ENCODE measurements at places on chromosomes 5 and 9. TPM values are rescaled to one million over a fixed set of nuclear protein-coding genes. Genes with fewer than 3 reads are reported as not detected.

DNA sequence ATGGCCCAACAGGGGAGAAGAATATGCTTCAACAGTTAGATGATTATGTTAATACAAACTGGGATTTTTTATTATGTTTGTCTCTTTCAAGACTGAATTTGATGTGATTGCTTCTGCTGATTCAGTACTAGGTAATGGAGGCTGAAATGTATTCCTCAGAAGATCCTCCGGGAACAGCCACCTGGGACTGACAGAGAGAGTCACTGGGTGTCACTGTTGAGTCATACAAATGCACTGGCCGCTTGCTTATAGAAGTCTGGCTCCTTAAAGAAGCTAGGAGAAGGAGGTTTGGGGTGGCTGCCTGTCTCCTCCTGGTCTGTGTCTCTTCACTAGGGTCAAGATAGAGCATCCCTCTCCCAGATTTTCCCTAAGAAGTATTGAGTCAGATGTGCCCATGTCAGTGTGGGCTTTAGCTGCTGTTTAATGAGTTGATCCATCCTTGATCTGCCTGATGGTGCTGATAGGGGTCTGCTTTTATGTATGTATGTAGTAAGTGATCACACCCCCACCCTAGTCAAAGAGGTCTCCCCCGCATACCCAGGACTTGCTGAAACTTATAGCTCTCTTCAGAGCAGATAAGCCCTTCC, 773.4 kb downstream of the BRINP1 start:
- DNase-seq = peak; percentile 48
- H3K27me3 ChIP-seq = no peaks in the 10 kb centered on the region
- no peaks in the 10 kb centered on the region for H3K4me1 ChIP-seq
- H3K36me3 ChIP-seq = no peaks in the 10 kb centered on the region
- no peak overlapping the region for H3K4me3 ChIP-seq

DNA sequence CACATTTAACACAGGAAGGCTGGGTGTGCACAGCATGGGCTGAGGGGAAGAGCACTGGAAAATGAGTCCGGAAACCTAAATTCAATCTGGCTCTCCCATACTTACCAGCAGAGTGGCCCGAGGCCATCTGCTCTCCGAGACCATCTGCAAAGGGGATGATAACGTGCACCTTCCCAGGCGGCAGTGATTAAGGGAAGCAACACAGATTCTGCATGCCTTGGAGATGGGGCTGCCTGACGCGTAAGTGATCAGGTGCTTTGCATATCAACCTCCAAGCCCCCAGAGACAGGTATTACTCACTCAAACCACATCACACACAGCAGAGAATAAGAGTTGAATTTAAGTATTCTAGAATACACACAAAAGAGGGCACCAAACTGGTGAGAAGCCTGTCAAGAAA, 9.1 kb downstream of the EPB41L4B start:
- H3K36me3 ChIP-seq = no peaks in the 10 kb centered on the region
- no peak for DNase-seq
- H3K4me1 ChIP-seq = no peaks in the 10 kb centered on the region
- no peak overlapping the region for H3K4me3 ChIP-seq
- no peak overlapping the region for H3K27ac ChIP-seq
- no peaks in the 10 kb centered on the region for H3K27me3 ChIP-seq

DNA sequence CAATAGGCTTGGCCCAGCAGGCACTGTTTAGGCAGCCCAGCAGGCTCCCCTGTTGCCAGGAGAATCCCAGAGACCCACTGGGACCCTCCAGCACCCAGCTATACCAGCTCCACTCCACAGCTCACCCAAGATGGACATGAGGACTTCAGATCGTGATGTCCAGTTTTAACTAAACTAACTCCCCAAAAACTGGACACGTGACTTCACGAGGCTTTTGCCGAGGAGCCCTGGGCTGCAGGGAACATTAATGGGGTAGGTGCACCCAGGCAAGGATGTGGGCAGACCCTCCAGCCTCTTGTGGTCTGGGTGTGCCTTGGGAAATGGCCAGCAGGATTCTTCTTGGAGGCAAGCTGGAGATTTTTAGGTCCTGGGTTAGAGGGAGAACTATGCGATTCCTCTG, 8.9 kb upstream of the NKD2 start:
- H3K4me1 ChIP-seq = no peaks in the 10 kb centered on the region
- no peak overlapping the region for H3K27ac ChIP-seq
- DNase-seq = no peak

DNA sequence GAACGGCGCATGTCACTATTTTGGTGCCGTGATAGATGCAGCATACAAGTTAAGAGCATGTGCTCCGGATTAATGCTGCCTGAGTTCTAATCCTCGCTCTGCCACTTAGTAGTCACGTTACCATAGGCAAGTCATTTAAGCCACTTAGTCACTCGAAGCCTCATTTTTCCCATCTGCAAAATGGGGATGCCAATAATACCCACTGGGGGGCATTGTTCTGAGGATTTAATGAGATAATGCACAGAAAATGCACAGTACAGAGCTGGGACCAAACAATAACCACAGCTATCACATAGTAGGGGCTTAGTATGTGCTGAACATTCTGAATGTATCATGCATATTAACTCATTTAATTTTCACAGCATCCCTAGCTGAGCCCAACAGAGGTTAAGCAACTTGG, 9.1 kb downstream of the NIPAL4 start:
- H3K27me3 ChIP-seq = no peaks in the 10 kb centered on the region
- peaks cover 5% of the 10 kb centered on the region for H3K4me1 ChIP-seq
- no peaks in the 10 kb centered on the region for H3K36me3 ChIP-seq
- DNase-seq = no peak
- H3K27ac ChIP-seq = no peak overlapping the region
- H3K4me3 ChIP-seq = no peak overlapping the region

- H3K27ac ChIP-seq = no peak overlapping the region
- DNase-seq = no peak
- no peaks in the 10 kb centered on the region for H3K27me3 ChIP-seq
These were observed 35.4 kb upstream of the MSH3 start for GRCh38 chr5:80619086-80619485.

DNA sequence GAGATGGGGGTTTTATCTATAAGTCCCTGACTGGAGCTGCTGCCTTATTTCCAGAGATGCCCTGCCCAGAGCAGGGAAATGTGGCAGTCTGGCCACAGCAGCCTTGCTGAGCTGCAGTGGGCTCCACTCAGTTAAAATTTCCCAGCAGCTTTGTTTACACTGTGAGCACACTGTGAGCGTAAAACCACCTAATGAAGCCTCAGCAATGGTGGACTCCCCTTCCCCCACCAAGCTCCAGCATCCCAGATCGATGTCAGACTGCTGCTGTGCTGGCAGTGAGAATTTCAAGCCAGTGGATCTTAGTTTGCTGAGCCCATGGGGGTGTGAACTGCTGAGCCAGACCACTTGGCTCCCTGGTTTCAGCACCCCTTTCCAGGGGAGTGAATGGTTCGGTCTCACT, 208.7 kb upstream of the RAI14 start:
- no peaks in the 10 kb centered on the region for H3K4me1 ChIP-seq
- DNase-seq = no peak
- no peaks in the 10 kb centered on the region for H3K36me3 ChIP-seq
- peaks cover 13% of the 10 kb centered on the region for H3K27me3 ChIP-seq

DNA sequence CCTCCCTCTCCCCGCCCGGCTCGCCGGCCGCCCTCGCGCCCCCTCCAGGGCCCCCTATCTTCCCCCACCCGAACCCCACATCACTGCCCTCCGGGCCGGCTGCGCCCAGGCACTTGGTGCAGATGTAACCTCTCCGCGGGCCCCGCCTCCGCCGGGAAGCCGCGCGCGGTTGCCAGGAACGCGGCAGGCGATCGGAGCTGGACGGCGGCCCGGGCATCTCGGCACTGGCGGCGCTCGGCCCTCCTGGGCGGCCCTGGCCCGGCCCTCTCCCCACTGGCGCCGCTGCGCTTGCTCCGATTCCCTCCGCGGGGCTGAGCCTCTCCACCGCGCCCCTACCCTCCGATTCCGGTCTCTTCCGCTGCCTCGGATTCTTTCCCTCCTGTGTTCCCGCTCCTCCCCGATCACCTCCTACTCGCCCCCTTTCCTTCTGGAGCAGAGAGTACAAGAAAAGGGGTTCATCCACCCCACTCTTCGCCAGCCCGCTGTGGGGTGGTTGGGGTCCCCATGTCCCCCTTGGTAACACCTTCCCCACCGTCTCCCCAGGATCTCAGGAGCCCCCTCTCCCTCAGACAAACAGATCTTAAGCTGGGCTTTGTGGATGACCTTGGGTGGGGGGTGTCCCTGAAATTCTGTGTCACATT, 70.6 kb downstream of the C9orf50 start:
- peak overlapping the region; percentile 37 for H3K4me3 ChIP-seq
- no peaks in the 10 kb centered on the region for H3K27me3 ChIP-seq
- peak; percentile 77 for DNase-seq
- H3K36me3 ChIP-seq = no peaks in the 10 kb centered on the region

DNA sequence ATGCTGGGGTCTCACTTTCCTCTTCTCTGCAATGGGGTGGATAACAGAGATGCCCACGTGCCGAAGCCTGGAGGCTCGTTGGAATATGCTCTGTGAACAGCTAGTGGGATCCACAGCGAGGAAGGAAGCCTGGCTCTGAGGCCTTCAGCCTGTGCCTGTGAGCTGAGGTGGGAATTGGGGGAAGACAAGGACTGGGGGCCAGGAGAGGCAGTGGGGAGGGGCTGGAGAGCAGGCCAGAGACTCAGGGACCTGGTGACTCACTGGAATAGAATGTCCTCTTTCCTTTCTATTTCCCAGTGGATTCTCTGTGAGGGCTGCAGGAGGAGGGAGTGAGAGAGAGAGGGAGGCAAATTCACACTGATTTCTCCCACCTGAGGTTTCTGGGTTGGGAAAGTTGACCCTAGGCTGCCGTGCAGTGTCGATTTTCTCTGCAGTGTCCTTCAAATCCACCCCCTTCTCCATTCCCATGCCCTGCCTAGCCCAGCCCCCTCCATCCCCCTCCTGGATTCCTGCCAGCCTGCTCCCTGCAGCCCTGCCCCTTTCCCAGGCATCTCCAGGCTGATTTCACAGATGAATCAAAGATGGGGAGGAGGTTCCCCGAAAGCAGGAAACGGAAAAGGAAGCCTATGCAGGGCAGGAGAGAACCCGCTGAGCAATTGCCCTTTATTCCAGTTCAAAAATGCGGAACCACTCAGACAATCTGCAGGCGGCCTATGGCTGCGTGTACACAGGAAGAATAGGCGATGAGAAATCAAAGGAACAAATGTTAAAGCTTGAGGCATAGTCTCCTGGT, 1.4 kb upstream of the SPAAR start:
- H3K36me3 ChIP-seq = no peaks in the 10 kb centered on the region
- peak overlapping the region; percentile 9 for H3K4me3 ChIP-seq
- H3K27me3 ChIP-seq = no peaks in the 10 kb centered on the region
- DNase-seq = peak; percentile 96

- no peaks in the 10 kb centered on the region for H3K27me3 ChIP-seq
- DNase-seq = peak; percentile 82
- H3K36me3 ChIP-seq = no peaks in the 10 kb centered on the region
- no peak overlapping the region for H3K4me3 ChIP-seq
These were observed 211.5 kb downstream of the PAPPA start for GRCh38 chr9:116365056-116365471.

DNA sequence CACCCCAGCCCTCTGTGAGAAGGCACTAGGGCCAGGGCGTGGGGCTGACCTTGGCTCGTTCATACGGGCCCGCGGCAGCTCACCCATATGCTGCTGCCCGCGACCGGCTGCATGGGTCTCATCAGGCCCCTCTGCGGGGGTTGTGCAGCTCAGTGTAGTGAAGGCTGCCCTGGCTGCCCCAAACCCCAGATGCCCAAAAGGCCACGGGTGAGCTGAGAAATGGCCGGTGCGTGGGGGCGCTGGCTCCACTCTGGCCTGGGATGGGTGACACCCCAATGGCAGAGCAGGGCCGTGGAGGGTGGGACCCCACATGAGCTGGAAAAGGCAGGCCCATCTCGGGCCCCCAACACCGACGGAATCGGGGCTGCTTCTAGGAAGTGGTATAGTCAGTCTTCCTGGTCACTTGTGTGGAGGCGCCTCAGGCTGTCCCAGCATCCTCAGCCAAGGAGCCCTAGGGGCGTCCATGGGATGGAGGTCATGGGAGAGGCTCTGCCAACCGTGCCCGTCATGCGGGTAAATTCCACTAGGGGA, 19.4 kb upstream of the LRRC14B start:
- H3K36me3 ChIP-seq = no peaks in the 10 kb centered on the region
- no peak for DNase-seq
- peaks cover 18% of the 10 kb centered on the region for H3K4me1 ChIP-seq
- no peak overlapping the region for H3K27ac ChIP-seq

DNA sequence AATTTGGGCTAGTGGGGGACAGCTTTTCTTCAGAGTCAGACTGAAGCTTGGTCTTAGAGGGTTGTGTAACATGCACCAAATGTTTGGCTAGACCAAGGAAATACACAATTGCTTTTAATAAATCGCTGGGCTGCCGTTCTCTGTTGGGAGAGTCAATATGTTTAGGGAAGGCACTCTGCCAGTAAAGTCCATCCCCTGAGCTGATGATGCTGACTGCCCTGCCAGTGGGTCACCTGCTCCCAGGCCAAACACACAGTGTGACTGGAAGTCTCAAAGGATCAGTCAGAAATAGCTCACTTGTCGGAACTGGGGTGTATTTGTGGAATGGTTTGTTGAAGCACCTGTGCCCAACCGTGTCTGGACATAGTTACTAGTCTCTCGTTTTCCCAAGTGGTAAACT, 17.9 kb upstream of the ZNF474 start:
- H3K27ac ChIP-seq = no peak overlapping the region

- H3K27ac ChIP-seq = no peak overlapping the region
- no peak for DNase-seq
- peaks cover 20% of the 10 kb centered on the region for H3K27me3 ChIP-seq
- H3K4me3 ChIP-seq = no peak overlapping the region
- H3K36me3 ChIP-seq = no peaks in the 10 kb centered on the region
These were observed 718 bp upstream of the TMEM215 start for GRCh38 chr9:32782476-32783167.

GRCh38 chr9:121340676-121341392, 29.2 kb downstream of the STOM start:
- no peak overlapping the region for H3K4me3 ChIP-seq
- no peaks in the 10 kb centered on the region for H3K27me3 ChIP-seq
- no peak for DNase-seq
- H3K27ac ChIP-seq = no peak overlapping the region
- peaks cover 14% of the 10 kb centered on the region for H3K36me3 ChIP-seq

DNA sequence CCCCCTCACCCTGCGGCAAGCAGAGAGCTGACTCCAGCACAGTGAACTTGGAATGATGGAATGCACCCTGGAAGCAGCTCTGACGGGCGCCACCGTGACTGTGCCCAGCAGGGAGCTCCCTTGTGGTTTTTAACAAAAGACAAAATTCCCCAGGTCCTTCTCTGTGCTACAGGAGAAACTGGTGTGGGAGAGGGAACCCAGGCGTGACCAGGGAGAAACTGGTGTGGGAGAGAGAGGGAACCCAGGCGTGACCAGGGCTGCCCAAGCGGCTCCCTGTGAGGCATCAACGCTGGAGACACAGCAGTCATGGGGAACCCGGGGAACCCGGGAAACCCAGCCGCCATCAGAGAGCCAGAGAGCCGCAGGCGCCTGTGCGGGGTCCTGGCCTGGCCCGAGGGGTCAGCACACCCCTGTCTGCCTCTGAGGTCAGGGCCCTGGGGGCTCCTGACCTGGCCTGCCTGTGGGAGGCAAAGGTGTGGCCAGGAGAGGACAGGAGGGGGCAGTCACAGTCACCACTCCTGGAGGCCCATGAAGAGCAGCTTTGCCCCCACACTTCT, 3.1 kb upstream of the AHRR start:
- no peaks in the 10 kb centered on the region for H3K27me3 ChIP-seq
- peaks cover 10% of the 10 kb centered on the region for H3K36me3 ChIP-seq
- peaks cover 12% of the 10 kb centered on the region for H3K4me1 ChIP-seq
- no peak overlapping the region for H3K4me3 ChIP-seq

PPP3R2 gene
- polyA plus RNA-seq = not detected

RPP25L gene
- polyA plus RNA-seq = 13.5 TPM

SMIM3 gene
- polyA plus RNA-seq = 78.7 TPM

MOB3B gene
- polyA plus RNA-seq = 0.12 TPM

PLPP7 gene
- 2.8 TPM for polyA plus RNA-seq

SLC27A6 gene
- polyA plus RNA-seq = 0.08 TPM

ALAD gene
- 14.0 TPM for polyA plus RNA-seq

LCN15 gene
- not detected for polyA plus RNA-seq
